Cardiac muscle cell (in vitro differentiated cells and primary cell): ENCODE measurements at places on chromosomes 3 and 15.

DNA sequence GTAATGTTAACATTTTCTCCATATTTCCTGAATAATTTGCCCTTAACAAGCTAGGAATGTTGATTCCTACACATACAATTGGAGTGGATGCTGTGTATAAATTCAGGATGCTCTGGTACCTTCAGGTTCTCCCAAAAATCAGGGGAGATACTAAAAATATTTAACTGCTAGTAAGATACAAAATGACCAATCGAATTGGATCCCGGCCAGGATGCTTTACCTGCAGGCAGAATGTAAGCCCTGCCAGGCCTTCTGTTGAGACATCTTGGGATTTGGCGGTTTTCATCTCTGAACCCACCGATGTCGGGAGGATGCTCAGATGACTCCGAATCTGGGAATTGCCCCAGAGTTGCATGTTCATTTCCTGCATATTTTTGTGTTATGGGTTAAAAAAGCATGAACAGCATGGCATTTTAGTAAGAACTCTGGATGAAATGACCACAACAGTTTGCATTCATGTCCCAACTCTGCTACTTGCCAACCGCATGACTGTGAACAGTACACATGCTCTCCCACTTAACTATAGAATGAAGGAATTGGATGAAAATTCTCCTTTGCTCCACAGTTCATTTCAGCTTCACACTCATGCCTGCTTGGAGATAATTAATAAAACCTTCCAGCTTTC lies 241.4 kb upstream of the TBL1XR1 start:
- no peak for DNase-seq

DNA sequence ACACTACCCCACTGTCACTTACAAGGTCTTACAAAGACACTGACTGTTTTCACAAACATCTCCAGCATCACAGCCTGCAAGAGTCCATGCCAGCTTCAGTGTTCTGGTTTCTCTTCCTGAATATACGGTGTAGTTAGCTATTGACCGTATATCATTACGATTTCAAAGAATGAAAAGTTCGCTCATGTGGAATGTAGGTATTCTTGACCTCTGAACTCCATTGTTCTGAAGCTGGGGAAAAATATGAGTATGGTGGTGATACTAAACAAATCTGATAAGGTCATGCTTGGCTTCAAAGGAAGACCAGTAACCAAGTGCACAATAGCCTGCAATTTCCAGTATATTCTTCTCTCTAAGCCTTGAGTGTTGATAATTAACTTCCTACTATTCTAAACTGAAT lies 315.7 kb upstream of the WNT5A start:
- DNase-seq = no peak

GRCh38 chr15:63244399-63244798 lies 33.0 kb upstream of the APH1B start:
- no peak for DNase-seq

DNA sequence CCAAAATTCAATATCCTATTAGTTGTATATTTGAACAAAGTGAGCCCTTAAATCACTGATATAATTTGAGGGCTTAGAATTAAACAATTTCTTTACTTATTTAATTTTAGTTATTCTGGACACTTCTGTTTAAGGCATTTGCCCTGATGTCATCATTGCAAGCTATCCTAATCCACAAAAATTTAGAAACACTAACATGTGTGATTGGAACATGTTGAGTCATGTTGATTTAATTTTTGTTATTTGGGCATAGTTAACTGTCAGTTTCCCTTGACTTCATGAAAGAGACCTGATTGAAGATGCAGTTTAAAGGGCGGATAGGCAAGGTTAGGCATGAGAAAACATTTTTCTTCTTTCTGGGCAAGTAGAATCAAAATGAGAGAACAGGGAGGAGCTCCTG lies 682.6 kb downstream of the ROBO1 start:
- DNase-seq = peak; percentile 4
